ENCODE measurements at places on chromosomes 16 and 17.

GRCh38 chr17:16005636-16006035 lies 6.0 kb downstream of the TTC19 start:
- DNase-seq: no peak

DNA sequence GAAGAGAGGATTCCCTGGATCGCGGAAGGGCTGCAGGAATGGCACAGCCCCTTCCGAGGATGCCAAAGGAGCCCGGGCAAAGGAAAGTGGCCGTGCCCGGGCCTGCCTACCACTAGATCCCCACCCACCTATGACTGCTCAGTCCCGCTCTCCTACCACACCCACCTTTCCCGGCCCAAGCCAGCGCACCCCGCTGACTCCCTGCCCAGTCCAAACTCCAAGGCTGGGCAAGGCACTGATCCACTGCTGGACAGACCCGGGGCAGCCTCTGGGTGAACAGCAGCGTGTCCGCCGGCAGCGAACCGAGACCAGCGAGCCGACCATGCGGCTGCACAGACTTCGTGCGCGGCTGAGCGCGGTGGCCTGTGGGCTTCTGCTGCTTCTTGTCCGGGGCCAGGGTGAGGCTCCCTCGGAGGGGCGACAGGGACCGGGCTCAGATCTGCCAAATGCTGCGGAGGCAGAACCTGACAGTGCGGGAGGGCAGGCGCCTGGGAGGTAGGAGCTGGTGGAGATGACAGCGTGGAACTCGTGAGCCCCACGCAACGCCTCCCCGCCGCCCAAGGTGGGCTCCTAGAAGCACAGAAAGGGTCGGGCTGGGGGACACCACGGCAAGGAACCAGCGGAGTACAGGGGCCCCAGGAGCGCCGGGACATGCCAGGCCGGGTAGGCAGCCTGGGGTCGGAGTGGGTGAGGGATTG lies at the start of gene CES2:
Gene CES2 (plus strand): TSS at position 203 of the 698 bp plus-strand sequence. CDS start 120 bp downstream, at position 323.
- DNase-seq: no peak

DNA sequence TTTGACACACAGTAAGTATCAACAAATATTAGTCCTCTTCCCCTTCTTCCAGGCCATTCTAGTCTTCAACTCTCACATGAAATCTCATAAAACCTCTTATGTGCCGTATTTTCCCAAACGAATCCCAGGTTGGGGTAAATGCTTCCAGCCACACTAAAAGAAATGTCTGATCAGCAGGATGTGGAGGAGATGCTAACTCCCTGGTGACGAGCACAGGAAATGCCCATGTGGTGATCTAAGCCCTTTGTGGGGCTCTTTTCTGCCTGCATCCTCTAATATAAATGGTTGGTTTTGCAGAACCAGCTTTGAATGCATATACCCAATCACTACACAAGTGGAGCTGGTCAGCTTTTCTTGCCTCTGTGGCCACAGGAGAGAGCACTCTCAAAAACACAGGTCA lies 498.2 kb upstream of the ERCC4 start:
- no peak for DNase-seq

- DNase-seq: no peak
Measured at GRCh38 chr17:48043176-48043575, 5.0 kb upstream of the NFE2L1 start.

GRCh38 chr17:43456661-43457361 lies 27.0 kb upstream of the DHX8 start:
- DNase-seq: no peak

DNA sequence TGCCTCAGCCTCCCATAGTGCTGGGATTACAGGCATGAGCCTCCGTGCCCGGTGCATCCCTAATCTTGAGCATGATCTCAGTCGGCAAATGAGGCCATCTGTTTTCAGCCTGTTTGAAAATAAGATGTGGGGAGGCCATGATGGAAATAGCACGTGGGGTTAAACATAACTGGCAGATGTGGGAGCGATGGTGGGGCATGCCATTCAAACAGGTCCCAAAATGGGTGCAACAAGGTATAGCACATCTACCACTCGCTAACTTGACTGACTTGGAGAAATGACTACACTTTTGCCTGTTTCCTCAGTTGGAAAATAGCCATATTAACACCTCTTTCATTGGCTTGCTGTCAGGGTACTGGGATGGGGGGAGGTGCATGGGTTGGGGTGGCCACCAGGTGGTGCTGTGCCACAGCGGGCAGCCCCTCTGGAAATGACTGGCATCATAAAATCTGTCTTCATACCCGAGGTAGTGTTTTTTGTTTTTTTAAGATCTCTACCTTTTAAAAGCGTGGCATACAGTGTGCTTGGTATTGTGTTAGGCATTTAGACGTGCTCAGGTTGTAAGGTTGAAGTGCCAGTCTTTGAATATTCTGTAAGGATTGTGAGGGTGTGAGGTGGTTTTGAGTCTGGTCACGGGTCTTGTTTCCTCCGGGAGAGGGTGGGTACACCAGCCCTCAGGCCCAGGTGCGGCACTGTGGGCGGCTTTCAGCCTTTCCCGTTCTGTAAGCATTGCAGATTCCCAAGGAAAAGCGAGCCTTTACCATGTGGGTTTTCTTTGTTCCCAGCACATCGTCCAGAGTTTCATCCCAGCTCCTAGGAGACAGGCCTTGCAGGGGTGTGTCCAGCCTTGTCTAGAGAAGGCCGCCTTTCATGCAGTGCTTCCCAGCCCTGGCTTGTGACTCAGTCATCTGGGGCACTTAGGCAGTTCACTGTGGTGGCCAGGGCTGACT lies 2.9 kb upstream of the TTYH2 start:
- DNase-seq: peak; percentile 78

- peak; percentile 85 for DNase-seq
Measured at GRCh38 chr17:40516581-40517285, 15.3 kb upstream of the TNS4 start.

- DNase-seq: no peak
Measured at GRCh38 chr16:9053006-9053601, 38.3 kb upstream of the HAPSTR1 start.

- no peak for DNase-seq
Measured at GRCh38 chr17:75319904-75320691, 30.9 kb upstream of the SLC25A19 start.

DNA sequence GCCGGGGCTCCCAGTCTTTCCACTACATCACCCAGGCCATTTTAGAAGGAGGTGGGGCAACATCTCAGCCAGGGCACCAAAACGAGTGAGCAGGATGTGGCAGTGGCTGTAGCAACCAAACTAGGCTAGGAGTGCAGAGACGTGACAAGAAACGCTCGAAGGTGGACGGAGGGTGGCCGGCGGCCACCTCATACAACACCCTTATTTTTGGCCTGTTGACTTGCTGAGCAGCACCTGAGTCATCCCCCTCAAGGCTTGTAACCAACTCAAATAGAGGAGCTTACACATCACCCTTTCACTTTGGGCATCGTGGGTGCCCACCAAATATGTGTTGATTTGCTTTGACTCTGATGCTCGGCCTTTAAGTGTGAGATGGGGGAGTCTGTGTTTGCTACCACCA lies 23.7 kb upstream of the SOX9 start:
- DNase-seq: no peak

DNA sequence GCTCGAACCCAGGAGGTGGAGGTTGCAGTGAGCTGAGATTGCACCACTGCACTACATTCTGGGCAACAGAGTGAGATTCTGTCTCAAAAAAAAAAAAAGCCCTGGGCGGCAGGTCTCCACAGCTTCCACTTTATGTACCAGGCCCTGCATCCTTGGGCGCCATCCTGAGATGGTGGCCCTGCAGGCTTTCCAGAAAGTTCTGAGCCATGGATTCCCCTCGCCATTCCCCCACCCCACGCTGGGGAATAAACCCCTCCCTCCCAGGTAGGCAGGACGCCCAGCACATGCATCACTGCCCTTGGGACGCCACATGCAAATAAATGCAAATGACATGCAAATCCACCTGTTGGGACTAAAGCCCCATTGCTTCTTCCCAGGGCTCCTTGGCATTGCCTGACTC lies 13.8 kb upstream of the ZNF469 start:
- DNase-seq: no peak

DNA sequence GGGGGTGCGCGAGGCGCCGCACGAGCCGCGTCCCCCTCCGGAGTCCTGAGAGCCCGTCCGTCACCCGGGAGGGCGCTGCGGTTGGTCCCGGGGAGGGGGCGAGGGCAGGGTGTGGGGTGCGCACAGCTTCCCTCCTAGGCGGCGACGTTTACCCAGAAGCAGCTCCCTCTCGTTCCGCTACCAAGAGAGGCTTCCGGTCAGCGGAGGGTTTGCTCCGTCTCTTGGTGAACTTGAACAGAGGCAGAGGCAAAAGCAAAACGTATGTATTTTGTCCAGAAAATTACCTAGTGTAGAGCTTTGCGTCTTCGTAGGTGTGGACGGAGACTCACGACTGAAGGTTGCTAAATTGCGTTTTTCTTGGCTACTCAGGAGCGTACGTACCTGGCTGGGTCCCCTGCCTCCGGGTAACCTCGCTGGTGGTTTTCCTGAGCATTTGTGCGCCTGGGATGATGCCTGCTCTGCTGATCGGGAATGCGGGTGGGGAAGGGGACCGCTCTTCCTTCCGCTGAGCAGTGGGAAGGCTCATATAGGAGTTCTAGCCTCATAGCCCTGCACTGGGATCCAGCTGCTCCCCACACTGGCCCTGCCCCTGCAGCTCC lies 833 bp downstream of the WSCD1 start:
- no peak for DNase-seq

DNA sequence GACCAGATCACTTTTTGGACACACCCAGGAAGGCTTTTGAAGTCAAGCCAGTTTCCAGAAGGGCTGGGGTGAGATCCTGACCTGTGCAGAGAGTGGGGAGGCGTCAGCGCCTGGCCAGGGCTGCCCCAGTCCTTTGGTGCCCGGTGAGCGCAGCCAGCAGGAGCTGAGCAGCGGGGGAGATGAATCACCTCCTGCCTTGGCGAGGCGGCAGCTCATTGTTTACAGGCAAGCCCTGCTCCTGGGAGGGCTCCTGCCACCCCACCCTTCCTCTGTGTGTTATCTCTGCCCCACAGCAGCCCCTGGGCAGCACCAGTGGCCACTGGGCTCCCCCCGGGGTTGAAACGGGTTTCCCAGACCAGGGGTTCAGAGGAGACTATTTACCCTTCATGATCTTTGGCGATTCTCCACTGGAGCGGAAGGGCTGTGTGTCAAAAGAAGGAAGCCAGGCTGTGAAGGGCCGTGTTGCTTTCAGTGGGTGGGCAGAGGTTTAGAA lies 14.1 kb upstream of the ITGB4 start:
- no peak for DNase-seq

DNA sequence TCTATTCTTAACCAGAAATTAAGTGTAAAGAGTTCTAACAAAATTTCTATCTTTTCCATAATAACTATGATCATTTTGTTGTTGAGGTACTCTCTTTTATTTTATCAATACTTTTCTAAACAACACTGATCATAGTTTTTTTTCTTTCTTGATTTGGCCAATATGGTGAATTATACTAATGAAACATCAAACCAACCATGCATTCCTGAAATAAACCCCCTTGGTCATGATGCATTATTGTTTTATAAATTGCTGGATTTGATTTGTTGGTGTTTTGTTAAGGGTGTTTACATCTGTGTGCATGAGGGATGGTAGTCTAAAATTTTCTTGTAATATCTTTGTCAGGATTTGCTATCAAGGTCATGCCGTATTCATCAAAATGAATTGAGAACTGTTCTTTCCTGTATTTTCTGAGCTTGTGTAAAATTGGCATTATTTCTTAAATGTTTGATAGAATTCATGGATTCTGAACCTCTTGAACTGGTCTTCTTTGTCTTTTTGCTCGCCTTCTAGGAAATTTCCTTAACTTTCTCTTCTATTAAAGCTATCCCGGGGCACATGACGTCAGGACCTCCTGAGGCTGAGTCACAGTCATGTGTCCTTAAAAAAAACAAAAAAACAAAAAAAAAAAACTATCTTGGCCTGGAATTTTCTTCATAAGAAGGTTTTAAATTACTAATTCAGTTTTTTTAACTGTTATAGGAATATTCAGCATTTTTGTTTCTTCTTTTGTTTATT lies 3.9 kb upstream of the TRIM25 start:
- DNase-seq: no peak

DNA sequence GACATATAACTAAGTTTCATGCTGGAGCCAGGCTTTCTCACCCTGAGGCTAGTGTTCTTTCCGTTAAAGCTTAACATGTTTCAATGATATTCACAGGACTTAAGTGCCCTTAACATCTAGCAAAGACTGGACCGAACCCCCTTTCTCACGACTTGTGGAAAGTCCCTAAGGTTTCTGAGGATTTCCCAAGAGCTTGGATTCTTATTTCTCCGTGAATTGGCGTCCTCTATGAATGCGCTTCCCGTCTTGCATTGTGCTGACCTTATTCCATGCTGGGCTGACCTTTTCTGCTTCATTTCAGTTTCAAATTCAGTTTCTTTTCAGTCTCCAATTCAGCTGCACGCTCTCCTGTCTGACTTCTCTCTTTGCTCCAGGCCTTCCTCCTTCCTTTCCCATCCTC lies 206.4 kb downstream of the HS3ST3A1 start:
- no peak for DNase-seq

DNA sequence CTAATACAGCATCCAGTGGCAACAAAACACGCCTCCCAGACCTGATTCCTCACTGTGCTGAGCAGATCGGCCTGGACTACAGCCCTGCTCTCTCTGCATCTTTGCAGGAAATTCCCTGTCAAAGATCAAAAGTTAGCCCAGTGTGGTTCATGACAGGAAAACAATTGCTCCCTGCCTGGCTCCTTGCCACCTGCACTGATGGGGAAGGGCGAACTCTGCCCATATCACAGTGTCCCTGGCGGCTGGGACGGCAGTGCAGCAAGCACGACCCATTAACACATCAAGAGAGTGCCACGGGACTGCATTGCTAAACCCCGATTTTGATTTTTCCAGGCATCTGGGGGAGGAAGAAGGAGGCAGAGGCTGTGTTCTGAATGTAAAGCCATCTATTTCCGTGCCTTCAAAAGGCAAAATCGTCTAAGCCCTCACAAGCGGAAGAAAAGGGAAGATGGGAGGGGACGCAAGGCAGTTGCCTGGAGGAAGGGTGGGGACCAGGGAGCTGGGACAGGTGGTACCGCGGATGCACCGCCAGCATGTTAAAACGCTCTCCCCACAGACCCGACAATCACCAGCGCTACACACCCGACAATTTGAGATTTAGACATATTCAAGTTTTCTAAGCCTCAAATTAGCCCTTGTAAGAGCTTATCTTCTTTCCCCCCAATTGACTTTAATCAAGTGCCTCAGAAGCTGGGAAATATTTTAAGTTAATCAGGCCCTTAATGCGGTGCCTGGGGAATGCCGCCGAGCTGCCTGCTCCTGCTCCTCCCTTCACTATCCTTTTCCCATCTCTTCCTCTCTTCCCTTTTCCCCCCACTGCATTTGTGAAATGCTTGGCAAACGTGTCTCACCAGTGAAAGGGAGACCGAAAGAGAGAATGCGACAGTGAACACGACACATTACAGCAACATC lies 238.8 kb upstream of the CDH5 start:
- no peak for DNase-seq

- no peak for DNase-seq
Measured at GRCh38 chr17:72465191-72466024, 344.6 kb downstream of the SOX9 start.

GRCh38 chr17:79778504-79779083 lies 646 bp downstream of the CBX2 start:
- DNase-seq: no peak
